ENCODE measurements at places on chromosomes 13 and 19.

- no peak for DNase-seq
Measured at GRCh38 chr13:107642831-107643230, 572.5 kb downstream of the LIG4 start.

DNA sequence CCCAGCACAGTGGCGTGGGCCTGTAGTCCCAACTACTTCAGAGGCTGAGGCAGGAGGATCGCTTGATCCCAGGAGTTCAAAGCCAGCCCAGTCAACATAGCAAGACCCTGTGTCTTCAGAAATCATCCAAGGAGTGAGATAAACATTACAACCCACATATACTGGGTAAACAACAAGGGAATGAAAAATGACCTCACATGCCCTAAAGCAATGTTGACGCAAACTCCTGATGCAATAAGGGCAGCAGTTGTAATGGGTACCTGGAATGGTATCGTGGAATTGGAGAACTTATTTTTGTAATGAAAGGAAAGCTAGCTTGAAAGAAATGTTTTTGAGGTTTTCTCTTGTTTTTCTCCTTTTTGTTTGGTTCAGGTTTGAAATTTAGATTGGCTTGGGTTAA lies 24.5 kb upstream of the LGALS16 start:
- DNase-seq, result no peak

- DNase-seq, result no peak
Measured at GRCh38 chr13:100506600-100507422, 81.8 kb downstream of the GGACT start.

GRCh38 chr13:113997845-113998751 lies 24.2 kb upstream of the C13orf46 start:
- DNase-seq, result no peak

DNA sequence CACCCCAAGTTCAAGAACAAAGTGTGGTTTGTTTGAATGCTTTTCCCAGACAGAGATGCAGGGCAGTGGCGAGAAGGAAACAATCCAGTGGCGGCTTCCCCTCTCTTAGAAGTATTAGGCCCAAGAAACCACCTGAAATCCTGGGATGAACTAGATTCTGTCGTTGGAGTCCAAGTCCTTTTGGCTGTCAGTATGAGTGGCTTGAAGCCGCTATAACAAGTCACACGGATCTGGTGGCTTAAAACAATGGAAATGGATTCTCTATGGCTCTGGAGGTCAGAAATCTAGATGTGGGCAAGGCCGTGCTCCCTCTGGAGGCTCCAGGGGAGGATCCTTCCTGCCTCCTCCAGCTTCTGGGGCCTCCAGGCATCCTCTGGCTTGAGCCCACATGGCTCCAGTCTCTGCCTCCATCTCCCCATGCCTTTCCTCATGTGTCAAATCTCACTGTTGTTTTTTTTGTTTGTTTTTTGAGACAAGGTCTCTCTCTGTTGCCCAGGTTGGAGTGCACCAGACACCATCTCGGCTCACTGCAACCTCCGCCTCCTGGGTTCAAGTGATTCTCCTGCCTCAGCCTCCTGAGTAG lies 97.7 kb downstream of the GNG7 start:
- DNase-seq, result no peak

GRCh38 chr19:30897034-30897433 lies 452.2 kb downstream of the TSHZ3 start:
- DNase-seq, result no peak

- DNase-seq, result no peak
Measured at GRCh38 chr19:6105444-6105843, 4.9 kb downstream of the RFX2 start.

GRCh38 chr19:4114181-4114580 lies 9.7 kb downstream of the MAP2K2 start:
- no peak for DNase-seq

- DNase-seq, result peak; percentile 73
Measured at GRCh38 chr13:30114571-30115256, 192.6 kb downstream of the KATNAL1 start.

DNA sequence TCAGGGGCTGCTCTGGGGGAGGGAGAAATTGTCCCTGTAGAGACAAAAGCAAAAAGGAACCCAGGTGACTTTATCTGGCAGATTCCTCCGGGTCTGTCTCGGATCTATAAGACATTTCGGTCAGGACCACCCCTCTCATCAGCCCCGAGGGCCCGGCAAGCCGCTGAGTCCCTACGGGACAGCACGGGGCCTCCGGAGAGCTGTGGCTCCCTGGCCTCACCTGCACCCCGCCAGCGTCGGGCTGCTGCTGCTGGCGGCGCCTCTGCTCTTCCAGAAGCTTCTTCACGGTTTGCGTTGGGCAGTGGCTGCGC lies 1.9 kb downstream of the NFKBID start:
- no peak for DNase-seq

All from HuH-7.5 (cell line).